Stimulated activated CD4-positive, alpha-beta T cell treated with anti-CD3 and anti-CD28 coated beads, Interleukin-4, amount 100 ng/mL, for 24 hours (primary cell): ENCODE measurements at places on chromosomes 7 and 10.
A peak's percentile ranks its signal among the peaks of the same experiment; 100 is the strongest.

DNA sequence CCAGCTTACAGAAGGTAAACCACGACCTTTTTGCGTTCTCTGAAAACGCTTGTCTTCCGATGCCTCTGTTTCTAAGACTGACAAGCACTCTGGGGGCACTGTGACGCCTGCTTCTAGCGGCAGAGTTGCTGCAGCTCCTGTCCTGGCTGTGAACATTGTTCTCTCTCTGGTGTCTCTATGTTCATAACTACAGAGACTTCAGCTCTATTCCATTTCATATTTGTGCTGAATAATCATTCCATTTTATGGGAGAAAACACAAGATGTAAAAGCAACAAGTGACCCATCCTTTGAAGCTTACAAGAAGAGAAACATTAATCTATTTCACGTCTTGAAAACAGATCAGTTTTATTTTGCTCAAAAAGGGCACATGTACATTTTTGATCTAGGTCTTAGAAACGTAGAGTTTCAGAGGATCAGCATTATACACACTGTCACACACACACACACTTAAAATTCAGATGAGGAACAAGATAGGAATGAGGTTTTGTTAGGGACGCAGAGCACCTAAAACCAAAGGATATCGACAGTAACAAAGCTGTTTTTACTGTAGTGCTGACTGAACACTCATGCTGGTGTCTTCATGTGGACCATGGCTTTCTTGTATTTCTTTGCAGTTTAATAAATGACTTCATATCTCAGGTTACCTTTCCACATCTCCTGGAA, 3.0 kb downstream of the IKZF1 start:
- DNase-seq: peak; percentile 74

DNA sequence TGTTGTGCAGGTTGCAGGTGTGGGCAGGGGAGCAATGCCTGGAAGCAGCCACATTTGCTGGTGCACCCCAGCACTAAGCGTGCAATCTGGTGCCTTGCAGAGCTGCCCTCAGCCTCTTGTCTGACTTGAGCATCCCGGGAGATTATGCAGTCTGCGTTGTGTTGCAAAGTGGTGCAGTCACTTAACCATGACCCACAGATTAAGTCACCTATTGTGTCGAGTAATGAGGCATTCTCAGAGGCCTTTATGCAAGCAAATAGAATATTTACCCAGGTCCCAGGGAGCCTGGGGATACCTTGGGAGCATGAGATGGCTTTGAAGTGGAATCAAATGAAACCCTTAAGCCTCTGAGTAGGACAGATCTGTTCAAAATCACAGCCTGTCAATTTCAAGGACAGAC, 529.0 kb downstream of the TYW1 start:
- DNase-seq: no peak

GRCh38 chr10:44470784-44471183, 85.9 kb upstream of the CXCL12 start:
- DNase-seq: no peak

DNA sequence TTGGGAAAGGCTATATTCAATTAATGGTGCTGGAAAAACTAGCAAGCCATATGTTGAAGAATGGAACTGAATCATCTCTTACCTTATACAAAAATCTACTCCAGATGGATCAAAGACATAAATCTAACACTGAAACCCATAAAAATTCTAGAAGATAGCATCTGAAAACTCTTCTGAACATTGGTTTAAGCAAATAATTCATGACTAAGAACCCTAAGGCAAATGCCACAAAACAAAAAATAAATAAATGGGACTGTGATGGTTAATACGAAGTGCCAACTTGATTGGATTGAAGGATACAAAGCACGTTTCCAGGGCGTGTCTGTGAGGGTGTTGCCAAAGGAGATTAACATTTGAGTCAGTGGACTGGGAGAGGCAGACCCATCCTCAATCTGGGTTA, 1130.0 kb downstream of the DNAJB9 start:
- no peak for DNase-seq

GRCh38 chr10:113644185-113645120, 19.4 kb downstream of the NRAP start:
- DNase-seq: no peak

- peak; percentile 49 for DNase-seq
These were observed 63.7 kb upstream of the IL6 start for GRCh38 chr7:22663357-22663718.

DNA sequence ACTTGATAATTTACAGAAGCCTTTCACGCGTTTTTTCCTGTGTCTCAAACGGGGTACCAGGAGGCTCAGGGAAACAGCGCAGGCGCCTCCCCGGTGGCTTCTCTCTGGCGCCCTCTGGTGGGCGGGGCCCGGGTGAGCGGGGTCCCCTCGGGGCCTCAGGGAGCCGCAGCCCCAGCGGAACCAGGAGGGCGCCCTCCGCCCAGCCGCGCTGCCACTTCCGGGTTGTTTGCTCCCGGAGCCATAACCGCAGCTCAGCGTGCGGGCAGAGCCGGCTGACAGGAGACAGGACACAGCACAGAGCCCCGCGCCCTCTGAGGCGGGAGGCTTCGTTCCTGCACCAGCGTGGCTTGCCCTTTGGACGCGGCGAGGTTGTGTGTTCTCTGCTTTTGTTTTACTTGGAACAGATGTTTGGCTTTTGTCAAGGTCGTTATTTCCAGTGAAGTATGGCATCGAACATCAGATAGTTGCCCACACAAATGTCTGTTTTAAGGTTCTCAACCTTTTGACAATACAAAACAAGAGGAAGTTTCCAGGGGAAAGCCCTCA, 6.9 kb upstream of the CYP2E1 start:
- DNase-seq: peak; percentile 94

- no peak for DNase-seq
These were observed 85.1 kb downstream of the WASHC2A start for GRCh38 chr10:50152792-50153272.

DNA sequence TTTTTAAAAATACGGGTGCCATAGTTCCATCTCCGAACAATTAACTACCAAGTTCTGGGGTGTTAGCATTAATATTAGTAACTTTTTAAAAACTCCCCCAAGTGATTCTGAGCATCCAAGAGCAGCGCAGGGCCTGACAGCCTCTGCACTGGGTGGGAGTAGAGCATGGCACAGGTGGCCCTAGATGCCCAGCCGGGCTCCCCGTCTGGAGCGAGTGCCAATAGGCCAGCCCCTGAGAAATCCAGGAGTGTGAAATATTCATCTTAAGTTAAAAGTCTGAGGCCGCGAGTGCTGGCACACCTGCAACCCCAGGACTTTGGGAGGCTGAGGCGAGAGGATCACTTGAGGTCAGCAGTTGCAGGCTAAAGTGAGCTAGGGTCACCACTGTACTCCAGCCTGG, 16.2 kb downstream of the FAM107B start:
- DNase-seq: no peak

DNA sequence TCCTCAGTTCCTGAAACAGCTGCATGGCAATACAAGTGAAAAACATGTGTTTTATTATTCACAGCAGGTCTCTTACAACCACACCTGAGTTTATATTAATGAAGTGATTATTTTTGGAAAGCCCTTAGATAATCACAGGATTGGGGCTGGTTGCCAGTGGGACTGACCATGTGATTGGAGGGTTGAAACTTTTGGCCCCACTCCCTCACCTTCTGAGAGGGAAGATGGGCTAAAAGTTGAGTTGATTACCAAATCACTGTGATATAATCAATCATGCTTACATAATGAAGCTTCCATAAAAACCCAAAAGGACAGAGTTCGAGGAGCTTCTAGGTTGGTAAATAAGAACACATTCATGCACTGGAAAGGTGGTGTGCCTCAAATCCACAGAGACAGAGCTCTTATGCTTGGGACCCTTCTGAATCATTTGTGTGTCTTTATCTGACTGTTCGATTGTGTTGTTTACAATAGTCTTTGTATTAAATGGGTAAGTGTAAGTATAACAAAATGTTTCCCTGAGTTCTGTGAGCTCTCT, 393.9 kb downstream of the RPS24 start:
- DNase-seq: no peak

DNA sequence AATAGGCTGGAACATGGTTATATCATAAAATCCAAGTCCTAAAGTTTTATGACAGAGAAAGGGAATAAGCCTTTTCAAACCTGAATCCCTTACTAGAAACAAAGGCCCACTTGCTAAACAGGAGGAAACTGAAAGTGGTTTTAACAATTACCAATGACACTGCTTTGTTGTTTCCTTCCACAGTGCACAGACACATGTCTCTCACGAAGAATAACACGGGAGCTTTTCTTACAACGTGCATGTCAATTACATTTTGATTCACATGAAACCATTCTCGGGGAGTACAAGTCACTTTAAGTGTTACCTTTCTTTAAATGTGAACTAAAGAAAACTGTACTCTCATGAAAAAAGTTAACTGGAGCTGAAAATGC, 1.4 kb downstream of the MRPS33 start:
- no peak for DNase-seq

- DNase-seq: no peak
These were observed 1.5 kb downstream of the LZTS2 start for GRCh38 chr10:101000915-101001658.
